HFF-Myc (cell line): ENCODE measurements at places on chromosomes 13 and 19.

GRCh38 chr19:41641879-41642485, 15.1 kb upstream of the CEACAM4 start:
- DNase-seq: peak; percentile 31

DNA sequence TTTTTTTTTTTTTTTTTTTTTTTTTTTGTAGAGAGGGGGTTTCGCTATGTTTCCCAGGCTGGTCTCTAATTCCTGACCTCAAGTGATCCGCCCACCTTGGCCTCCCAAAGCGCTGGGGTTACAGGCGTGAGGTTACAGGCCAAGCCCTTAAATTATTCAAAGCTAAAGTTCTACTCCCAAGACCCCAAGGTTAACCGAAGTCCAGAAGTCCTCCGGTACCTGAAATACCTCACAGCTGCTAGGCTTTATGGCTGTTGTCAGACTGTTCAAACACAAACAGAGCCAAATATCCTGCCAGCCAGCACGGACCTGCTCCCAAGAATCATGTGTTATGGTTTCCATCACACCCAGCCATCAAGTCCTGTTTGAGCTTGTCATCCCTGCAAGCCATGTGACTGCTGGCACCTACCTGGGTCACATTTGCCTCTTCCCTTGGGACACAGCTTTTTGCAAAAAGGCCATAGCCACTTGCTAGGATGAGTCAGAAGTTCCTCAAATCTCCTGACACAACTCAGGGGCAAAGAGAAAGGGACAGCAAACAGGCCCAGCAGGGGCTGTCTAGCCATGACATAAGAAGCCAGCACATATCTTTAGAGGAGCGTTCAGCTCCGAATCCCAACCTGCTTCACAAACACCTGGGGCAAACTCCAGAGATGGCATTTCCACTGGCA, 129.9 kb downstream of the FOXO1 start:
- DNase-seq: no peak

DNA sequence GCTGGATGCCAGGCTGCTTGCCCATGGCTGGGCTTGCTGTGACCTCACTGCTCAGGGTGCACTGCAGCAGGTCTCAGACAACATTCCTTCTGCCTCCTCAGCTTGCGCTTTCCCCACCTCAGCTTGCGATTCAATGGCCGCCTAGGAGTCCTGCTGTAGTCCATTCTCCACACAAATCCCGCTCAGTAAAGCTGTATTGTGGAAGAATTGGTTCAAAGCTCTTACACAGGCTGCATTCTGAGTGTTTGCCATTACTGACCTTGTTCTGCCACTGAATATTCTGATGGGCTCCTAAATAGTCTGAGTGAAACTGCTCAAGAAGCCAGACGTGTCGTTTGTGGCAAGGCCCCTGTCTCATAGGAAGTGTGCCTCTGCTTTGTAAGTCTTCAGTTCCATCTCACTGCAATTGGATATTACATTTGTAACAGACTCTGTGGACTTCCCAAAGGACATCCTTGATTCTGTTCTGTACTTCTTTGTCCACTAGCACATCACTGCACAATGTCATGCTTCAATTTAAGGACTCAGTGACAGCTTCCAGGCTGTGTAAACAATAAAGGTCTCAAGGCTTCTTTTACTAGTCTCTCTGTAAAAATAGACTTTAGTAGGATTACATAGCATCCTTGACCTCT, 49.8 kb downstream of the KATNAL1 start:
- no peak for DNase-seq

DNA sequence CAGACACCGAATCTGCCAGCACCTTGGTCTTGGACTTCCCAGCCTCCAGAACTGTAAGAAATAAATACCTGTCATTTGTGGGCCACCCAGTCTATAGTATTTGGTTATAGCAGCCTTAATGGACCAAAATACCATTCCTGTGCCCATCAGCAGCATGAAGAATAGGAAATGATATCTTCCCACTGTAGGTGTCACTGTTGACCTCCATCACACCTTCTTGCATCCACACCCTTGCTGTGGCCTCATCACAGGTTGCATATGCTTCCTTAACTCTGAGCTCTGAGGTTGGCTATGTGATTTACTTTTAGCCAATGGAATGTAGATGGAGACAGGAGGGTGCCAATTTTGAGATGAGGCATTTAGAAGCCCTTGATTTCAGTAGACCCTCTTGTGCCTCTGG, 242.0 kb upstream of the TSHZ3 start:
- no peak for DNase-seq

DNA sequence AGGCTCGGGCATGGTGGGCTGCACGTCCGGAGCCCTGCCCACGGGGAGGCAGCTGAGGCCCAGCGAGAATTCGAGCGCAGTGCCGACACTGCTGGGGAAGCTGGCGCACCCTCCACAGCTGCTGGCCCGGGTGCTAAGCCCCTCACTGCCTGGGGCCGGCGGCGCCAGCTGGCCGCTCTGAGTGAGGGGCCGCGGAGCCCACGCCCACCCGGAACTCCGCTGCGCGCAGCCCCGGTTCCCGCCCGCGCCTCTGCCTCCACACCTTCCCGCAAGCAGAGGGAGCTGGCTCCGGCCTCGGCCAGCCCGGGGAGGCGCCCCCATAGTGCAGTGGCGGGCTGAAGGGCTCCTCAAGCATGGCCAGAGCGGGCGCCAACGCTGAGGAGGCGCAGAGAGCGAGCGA, 2080.4 kb downstream of the PCDH9 start:
- DNase-seq: no peak

DNA sequence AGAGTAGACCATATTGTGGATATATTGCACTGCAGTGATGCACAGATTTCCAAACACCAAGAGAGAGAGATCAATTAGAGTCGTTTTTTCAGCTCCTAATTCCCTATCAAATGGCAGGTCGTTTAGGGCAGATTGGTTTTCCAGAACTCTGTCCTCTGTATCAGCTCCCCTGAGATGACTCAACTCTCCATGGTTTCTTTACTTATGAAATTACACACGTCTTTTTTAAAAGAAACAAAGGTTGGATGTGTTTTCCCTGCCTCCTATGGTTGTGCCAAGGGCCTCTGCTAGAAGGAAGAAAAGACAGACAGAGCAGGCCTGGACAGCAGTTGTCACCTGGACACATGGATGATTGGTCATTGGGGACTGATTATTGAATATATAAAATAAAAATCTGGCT, 478.1 kb upstream of the NBEA start:
- DNase-seq: no peak

GRCh38 chr13:106520251-106521054, 15.0 kb downstream of the EFNB2 start:
- no peak for DNase-seq

GRCh38 chr13:49300276-49300675, 52.6 kb downstream of the CDADC1 start:
- DNase-seq: no peak

DNA sequence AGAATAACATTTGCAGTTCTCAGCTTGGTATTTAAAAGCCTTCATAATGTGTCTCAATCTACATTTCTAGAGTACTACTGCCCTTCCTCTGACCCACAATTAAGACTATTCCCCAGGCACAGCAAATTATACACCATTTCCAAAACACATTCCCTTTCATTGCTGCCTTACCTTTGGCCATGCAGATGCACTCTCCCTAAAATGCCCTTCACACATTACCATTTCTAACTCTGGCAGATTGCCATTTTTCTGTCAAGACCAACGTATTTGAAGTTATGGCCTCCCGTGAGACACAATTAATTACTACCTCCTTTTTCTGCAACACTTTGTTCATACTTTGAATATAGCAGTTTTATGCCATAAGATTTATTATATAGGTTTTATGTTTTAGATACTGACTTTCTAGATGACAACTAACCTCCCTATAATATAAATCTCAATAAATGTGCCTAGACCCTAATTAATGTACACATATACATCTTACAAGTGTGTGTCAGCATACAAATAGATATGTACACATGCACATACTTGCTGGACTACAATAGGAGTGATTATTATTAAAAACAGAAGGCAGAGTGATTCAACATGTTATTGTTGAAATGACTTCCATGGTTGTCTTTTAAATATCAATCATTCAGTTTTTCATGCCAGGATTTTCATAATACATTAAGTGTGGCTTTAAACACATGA, 2902.5 kb downstream of the PCDH9 start:
- DNase-seq: no peak

- peak; percentile 32 for DNase-seq
Measured at GRCh38 chr13:76882431-76882830, 3.8 kb downstream of the KCTD12 start.

GRCh38 chr19:23305555-23305954, 55.4 kb upstream of the ZNF724 start:
- no peak for DNase-seq

DNA sequence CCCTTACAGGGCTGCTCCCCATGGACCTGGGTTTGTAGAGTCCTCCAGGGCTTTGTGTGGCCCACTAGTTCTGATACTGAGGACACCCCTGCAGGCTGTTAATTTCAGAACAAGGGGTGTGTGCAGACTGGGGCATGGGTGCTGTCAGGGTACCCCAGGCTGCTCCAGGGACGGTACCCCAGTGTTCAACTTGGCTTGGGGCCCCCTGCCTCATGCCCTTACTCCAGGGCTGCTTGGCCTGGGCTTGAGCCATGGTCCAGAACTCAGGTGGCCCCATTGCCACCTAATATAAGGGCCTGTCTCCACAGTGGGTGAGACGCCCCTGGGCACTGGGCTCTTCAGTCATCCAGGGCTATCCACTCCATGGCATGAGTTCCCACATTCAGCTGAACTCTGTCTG, 1417.6 kb downstream of the UQCRFS1 start:
- no peak for DNase-seq

GRCh38 chr13:108526286-108526685, 103.1 kb upstream of the MYO16 start:
- DNase-seq: no peak

- DNase-seq: peak; percentile 20
Measured at GRCh38 chr13:59318320-59318930, 845.3 kb downstream of the DIAPH3 start.

GRCh38 chr13:23570099-23570920, at the start of gene TNFRSF19:
Gene TNFRSF19, plus strand, starts transcription at chr13:23570412. Its CDS starts 19,772 bp downstream, at chr13:23590184.
- peak; percentile 54 for DNase-seq

DNA sequence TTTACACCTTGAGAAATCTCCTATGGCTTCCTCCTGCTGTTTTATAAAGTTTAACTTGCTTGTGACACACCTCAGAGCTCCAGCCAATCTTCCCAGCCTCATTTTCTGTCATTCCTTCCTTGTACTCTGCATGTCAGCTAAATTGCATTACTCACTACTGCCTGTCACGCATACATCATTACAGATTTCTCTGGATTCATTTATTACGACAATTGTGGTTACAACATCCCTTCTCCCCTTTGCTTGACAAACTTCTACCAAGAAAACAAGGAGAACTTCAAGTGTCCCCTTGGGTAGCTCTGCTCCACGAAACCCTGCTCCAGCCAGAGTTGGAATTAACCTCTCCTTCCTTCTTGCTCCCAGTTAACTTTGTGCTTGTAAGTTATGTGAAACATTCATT, 22.0 kb upstream of the GPR18 start:
- no peak for DNase-seq

GRCh38 chr13:40399756-40400155, 266.7 kb downstream of the FOXO1 start:
- no peak for DNase-seq

DNA sequence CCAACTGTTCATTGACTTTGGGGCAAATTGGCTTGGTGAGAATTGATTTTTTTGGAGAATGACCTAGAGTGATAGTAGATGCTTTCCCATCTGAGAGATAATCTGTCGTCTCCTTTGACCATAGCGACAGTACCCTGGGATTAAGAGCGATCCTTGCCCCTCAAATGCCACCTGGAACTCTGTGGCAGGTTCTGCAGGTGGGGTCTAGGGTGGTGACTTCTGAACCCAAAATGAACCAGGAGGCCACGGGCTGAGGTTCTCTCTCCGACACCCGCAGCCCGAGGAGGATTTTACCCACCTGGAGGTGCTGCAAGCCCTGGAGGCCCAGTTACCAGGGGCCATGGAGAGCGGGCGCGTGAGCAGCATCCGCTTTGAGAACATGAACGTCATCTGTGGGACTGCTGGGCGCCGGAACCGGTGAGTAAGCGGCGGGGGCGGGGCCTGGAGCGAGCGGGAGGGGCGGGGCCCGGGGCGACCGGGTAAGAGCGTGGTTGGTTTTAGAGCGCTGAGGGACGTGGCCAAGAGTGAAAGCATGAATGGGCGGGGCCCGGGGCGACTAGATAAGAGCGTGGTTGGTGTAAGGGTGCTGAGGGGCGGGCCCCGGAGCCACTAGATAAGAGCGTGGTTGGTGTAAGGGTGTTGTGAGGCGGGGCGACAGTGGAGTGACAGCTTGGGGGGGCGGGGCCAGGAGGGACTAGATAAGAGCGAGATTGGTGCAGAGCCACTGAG, 8.6 kb downstream of the C19orf81 start:
- DNase-seq: peak; percentile 68

DNA sequence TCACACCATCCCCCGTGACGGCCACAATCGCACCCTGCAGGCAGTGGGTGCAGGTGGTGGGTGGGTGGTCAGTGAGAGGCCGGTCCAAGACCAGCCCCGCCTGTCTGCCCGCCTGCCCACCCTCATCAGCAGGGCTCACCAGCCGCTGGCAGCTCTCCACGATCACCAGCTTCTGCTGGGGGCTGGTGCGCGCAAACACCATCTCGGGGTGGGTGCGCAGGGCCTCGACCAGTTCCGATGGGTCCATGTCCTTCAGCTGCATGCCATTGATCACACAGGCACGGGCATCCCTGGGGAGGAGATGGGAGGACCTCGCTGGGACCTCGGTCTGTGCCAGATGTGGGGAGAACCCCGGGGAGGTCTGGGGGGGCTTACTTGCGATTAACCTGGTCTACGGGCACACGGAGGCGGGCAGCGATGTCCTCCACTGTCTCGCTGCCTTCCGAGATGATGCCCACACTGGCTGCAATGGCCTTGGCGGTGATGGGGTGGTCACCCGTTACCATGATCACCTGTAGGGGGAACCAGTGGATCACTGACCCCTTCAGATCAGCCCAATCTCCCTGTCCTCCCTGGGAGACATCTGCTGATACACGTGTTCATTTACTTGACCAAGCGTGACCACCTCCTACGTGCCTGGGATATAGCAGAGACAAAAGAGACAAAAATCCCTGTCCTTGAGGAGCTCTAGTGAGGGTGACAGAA, 8.0 kb downstream of the ATP4A start:
- DNase-seq: peak; percentile 30

DNA sequence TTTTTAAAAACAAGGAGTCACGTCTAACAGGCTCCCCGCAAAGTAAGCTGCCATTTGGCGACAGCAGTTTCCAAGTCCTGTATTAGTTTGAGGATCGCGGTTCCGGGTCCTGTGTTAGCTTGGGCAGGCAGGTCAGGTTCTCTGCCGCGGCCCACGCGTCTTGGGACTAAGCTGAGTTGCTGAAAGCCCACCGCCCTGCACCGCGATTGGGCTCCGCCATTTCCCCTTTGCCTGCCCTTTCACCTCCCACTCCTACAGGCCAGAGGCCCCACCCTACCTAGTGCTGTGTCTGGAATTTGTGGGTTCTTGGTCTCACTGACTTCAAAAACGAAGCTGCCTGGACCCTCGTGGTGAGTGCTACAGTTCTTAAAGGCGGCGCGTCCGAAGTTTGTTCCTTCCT, 6.8 kb downstream of the PARP4 start:
- no peak for DNase-seq

- no peak for DNase-seq
Measured at GRCh38 chr13:90105276-90105675, 1242.2 kb upstream of the MIR17HG start.
